CMK (cell line): ENCODE measurements at places on chromosomes 12 and 14.

DNA sequence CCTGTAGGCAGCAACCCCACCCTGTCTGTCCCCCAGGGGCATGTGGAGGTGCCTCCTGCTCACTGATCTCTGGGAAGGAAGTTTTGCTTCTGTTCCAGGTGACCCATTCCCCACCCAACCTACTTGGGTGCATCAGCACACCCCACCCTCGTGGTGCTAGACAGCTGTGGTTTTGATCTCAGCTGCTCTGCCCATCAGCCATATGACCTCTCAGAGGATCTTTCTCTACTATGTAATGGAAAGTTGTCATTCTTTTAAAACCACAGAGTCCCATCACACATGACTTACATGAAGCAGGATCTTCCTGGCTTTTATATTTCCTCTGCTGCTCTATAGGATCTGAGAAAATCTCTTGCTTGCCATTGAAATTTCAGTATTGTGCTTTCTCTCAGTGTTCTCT is 13.5 kb upstream of the KRT82 start:
- DNase-seq = no peak

DNA sequence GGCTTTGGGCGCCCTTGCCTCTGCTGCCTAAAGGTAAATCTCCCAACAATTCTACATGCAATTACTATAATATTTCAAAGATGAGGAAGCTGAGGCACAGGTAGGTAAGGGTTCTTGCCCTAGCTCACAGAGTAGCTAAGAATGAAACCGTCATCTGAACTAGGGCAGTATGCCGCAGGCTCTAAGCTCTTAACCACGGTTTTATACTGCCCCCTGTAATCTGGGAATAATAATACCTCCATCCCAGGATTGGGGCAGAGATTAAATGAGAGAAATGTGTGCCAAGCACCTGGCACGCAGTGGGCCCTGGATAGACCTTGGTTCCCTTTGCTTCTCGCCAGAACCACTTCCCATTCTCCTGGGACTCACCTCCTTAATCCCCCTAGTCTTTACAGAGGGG is 1.5 kb upstream of the HRK start:
- no peak for DNase-seq

GRCh38 chr12:121740847-121741246 is 28.3 kb downstream of the TMEM120B start:
- DNase-seq = no peak

- no peak for DNase-seq
Observed at GRCh38 chr12:81758421-81759189, 545 bp downstream of the PPFIA2 start.

- DNase-seq = no peak
Observed at GRCh38 chr12:75970310-75970709, 61.3 kb downstream of the PHLDA1 start.

DNA sequence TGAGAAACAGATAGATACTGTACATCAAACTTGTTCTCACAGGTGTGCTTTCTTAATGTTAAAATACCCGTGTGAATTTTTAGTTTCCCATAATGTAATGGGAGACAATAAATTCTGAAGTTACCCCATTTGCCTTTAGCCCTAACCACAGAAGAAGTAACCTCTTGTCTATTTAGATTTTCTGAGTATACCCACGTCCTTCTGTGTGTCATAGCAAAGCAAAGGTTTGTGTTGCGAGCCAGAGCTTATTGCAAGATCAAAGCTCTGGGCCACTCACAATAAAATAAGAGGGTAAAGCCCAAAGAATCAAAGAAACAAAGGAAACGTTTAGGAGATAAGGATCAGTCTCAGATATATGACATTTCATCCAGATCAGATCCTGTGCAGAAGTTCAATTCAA is 73.9 kb downstream of the BMP4 start:
- DNase-seq = no peak

DNA sequence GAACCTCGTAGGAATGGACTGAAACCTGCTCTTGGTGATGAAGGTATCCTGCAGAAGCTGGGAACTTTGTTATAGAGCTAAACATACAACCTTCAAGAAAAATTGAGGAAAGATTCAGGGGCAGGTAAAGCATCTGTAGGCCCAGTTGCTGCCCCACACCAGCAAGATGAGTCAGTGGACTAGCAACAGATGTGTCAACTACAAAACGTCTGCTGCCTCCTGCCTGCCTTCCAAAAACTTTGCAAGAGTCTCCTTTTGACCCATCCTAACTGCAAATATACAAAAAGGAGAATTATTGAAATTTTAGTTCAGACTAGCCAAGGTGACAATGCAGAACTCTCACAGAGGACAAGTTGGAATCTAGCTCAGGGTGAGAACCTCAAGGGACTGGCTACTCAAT is 60.9 kb upstream of the TMTC1 start:
- DNase-seq = no peak

DNA sequence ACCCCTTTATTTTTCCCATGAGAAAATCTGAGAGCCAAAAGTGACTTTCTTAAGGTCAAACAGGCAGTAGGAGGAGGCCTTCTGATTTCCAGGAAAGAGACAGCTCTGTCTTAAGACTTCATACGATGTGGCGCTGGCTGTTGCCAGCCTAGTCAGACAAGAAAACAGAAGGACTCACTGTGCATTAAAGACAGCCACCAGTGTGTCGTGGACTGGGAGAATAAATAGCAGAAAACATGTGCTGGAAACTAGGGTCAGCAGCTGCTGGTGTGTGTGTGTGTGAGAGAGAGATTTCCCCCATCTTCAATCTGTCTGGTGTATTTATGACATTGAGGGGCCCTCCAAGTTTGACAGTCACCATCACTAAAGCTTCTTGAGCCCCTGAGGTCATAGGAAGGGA is 708.6 kb upstream of the TMEM132C start:
- no peak for DNase-seq

DNA sequence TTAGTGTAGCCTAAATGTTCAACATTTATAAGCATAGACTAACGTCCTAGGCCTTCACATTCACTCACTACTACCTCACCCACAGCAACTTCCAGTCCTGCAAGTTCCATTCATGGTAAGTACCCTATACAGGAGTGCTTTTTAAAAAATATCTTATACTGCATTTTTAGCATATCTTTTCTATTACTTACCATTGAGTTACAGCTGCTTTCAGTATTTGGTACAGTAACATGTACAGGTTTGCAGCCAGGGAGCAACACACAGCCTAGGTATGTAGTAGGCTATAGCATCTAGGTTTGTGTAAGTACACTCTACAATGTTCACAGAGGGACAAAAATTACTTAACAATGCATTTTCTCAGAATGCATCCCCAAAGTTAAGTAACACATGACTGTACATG is 17.4 kb downstream of the IPO8 start:
- DNase-seq = no peak

DNA sequence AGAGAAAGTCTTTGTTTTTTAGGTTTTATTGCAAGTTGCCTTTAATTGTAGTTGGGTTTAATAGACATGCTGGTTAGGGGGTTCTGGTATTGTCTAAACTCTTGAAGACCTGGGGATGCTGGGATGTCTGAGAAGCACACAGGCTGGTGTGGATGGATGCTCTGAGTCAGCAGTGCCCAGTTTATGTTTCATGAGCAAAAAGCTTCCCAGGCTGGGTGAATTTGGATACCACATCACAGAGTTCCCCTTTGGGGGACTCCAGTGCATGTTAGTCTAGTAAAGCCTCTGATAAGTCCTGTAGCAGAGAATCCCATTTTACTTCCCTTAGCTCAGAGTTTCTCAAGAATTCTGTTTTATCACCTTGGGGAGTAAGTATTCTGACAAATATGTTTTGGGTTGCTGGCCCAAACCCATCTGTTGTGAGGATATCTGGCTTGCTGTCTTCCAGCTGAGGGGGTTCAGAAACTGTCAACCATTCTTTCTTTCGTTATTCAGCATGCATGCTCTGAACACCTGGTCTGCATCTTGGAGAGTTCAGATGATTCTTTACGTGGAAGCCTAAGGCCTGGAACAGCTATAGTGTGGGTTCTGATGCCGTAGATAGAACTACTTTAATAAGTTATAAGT is 509.1 kb downstream of the VRK1 start:
- no peak for DNase-seq

GRCh38 chr14:68112442-68112841 is 292.9 kb downstream of the RAD51B start:
- no peak for DNase-seq

DNA sequence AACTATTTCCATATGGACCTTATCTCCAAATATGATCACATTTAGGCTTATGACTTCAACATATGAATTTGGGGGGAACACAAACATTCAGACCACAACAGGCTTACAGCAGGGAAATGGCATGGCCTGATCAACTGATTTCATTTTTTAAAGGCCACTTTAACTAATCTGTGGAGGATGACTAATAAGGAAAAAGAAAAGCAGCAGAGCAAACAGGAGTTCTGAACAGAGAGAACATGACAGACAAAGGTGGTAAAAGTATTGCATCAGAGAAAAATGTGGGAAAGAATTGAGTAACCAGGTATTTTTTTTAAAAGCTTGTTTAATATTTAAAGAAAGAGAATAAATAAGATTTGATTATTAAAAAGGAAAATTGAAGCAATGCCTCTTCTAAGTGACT is 366.1 kb upstream of the TMPO start:
- no peak for DNase-seq

GRCh38 chr14:53213761-53214160 is 60.6 kb upstream of the DDHD1 start:
- DNase-seq = no peak

DNA sequence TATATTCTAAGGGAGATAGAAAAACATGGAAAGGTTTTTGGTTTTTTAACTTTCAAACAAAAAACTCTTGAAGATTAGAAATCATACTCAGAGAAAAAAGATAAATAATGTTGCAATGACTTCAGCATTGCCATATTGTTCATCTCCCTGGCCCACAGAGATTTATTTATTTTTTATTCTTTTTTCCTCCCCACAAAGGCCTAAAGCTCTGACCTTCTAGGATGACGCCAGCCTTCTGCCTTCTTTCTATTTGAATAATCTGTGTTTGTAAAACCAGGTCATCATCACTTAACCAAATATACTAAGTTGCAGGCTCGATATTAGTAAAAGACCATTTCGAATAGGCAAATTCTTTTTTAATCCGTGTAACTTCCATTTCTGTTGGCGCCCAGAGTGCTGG is 4.4 kb upstream of the DCP1B start:
- no peak for DNase-seq

DNA sequence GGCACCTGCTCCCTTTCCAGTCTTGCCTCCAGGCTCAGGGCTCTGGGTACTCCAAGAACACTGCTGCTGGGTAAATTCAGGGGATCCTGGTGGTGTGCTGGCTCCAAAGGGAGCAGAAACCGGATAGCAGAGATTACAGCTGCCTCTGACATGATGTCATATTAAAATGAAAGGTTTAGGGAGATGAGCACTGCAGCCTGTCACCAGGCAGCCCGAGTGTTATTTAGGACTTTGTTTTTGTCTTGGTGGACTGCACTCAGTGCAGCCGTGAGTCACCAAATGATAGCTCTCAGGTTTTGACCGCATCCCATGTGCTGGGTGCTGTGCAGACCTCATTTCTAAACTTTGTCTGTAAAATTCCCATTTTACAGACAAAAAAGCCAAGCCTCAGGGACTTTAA is 266.0 kb upstream of the CRY1 start:
- no peak for DNase-seq

- DNase-seq = no peak
Observed at GRCh38 chr12:67414011-67414715, 145.0 kb downstream of the CAND1 start.

- DNase-seq = no peak
Observed at GRCh38 chr14:37994846-37995372, 212.8 kb upstream of the SSTR1 start.

GRCh38 chr12:131471271-131471905 is 239.5 kb upstream of the SFSWAP start:
- no peak for DNase-seq

DNA sequence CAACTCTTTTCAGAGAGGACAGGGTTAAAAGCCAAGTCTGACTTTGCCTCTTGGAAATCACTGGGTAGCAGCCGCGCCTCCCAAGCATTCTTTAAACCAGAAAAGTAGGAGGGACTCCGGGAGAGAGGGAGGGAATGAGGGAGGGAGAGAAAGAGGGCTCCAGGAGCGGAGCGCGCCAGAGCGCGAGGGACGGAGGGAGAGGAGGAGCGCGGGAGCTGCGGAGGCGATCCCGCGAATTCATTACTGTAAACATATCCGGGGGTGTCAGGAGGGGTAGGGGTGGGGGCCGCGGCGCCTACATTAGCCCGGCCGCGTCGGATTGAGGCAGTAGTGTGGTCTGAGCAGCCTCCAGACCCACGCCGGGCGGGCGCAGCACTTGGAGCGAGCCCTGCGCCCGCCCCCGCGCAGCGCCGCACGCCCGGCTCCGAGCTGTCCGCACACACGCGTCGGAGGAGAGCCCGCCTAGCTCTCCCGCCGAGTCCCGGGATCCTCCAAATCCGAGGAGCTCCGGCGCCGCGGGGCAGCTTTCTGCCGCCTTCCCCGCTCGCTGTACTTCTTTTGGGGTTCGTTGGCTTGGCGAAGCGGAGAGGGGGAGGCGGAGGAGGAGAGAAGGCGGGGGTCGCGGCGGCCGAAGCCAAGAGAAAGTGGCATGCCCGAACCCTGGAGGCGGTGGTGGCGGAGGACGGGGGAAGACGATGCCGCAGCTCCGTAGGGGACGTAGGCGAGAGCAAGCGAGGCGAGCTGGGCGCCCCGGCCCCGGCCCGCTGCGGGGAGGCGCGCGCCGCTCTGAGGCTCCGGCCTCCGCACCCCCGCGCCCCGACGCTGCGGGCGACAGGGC is 3.3 kb downstream of the FLRT2 start:
- DNase-seq = no peak

DNA sequence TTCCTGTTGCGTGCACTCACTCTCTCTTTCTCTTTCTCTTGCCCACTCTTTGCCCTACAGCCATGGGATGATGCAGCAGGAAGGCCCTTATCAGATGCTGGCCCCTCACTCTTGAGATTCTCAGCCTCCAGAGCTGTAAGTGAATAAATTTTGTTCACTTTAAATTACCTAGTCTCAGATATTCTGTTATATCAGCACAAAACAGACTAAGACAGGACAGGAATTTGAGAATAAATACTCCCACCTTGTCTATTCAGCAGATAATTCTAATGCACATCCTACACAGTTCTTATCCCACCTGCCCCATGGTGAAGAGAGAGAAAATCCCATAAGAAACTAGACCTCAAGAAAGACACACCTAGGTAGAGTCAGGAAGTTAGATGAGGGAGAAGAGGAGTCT is 25.8 kb upstream of the G2E3 start:
- no peak for DNase-seq
